Bronchus fibroblast of lung (primary cell): ENCODE measurements at places on chromosomes 6 and 20. TPM values are rescaled to one million over a fixed set of nuclear protein-coding genes. Genes with fewer than 3 reads are reported as not detected.

LY6G6F gene
- total RNA-seq, result not detected in 2 replicates

TGM3 gene
- not detected in 2 replicates for total RNA-seq

BPIFB1 gene
- total RNA-seq, result not detected in 2 replicates

PACSIN1 gene
- not detected in 2 replicates for total RNA-seq

CPXM1 gene
- 4.5 and 5.6 TPM in 2 replicates for total RNA-seq

VSTM2L gene
- 1.5 and 3.0 TPM in 2 replicates for total RNA-seq

PPP1R16B gene
- not detected in 2 replicates for total RNA-seq
